ENCODE measurements at places on chromosomes 13 and 19.

- peak; percentile 11 for DNase-seq
Measured at GRCh38 chr13:57624565-57625435, 6.7 kb upstream of the PCDH17 start.

DNA sequence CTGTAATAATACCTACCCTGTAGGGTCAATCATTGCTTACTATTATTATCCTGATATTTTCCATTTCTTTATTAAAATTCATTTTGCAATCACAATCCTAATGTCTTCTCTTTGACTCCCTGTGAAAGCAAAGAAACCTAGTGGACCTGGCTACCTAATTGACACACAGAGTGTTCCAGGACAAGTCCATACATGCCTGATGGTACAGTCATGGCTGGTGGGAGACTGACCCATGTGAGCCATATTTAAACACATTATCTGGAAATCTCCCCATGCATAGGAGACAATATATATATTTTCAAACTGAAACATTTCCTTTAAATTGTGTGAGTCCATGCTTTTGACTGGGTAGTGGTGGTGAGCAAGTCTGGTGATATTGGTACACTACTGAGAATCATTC lies 230.6 kb upstream of the DACH1 start:
- DNase-seq, result no peak

GRCh38 chr19:54530866-54531265 lies 28.2 kb downstream of the LAIR2 start:
- DNase-seq, result no peak

GRCh38 chr13:29883941-29884518 lies 33.6 kb upstream of the UBL3 start:
- DNase-seq, result no peak

DNA sequence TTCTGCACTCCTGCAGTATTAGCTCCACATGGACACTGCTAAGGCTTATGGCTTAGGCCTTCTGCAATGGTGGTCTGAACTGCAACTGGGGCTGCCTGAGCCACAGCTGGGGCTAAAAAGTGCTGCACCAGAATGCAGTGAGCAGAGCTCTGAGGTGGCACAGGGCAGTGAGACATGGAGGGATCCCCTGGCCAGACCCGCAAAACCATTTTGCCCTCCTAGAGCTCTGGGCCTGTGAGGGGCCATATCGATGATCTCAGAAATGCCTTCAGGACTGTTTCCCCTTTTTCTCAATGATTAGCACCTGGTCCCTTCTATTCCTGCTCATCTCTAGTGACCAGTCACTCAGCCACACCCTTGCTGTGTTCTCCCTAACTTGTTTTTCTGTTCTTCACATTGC lies 397.7 kb downstream of the UQCRFS1 start:
- no peak for DNase-seq

DNA sequence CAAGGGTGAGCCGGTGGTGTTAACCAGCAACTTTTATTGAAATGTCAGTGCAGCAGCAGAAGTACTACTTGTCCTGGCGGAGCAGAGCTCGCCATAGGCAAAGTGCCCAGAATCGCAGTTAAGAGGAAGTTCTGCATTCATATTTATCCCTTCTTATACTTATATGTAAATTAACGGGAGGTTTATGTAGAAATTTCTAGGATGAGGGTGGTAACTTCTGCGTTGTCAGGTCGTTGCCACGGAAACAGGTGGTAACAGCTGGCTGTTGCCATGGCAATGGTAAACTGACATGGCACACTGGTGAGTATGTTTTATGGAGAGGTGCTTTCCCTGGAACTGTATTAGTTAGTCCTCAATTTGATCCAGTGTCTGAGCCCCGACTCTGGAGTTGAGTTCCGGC lies 2494.9 kb upstream of the PCDH20 start:
- no peak for DNase-seq

DNA sequence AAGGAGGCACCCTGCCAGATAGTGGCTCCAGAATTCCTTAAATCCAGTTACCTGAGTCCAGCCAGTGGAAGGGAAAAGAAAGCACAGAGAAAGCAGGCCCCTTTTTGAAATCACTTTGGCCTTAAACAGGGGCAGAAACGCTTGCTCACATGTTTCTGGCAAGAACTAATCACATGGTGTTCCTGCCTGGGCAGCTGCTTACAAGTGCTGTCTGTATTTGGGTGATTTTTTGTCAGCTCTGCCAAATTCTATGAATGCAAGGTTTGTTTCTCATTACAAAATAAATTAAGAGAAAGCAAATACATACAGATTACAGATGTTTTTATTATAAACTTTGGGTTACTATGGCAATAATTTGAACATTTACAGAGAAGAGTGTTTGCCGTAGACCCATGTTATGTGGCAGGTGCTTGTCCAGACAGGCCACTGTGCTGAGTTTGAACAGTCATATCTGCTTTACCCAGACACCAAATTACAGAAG lies 1237.8 kb downstream of the SLITRK5 start:
- peak; percentile 59 for DNase-seq

DNA sequence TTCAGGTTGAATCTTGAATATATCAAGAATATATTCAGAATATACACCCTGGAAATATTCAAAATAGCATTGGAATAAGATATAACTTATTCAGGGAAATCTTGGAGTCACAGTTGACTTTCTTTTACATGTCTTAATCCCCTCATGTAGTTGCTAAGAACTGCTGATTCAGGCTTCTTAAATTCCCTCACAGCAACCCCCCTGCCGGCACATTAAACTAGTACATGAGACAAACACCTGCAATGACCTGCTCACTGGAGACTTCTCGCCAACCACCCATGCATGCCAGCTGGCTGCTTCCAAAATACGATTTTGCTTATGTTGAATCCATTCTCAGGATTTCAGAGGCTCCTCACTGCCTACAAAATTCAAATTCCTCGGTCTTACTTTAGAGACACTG lies 997.1 kb downstream of the EFNB2 start:
- no peak for DNase-seq

Measured in NCI-H1436 (cell line).